ENCODE measurements at places on chromosomes 3 and 15. TPM values are rescaled to one million over a fixed set of nuclear protein-coding genes. Genes with fewer than 3 reads are reported as not detected.

The TP53BP1 gene
- total RNA-seq = 66.8 TPM

The CCDC71 gene
- 17.8 TPM for total RNA-seq

The THRB gene
- 11.2 TPM for total RNA-seq

The ALPK3 gene
- total RNA-seq = 4.6 TPM

The SOX2 gene
- not detected for total RNA-seq

The SYNPR gene
- not detected for total RNA-seq

The TGM4 gene
- total RNA-seq = 0.63 TPM

The SOX14 gene
- not detected for total RNA-seq

The ACTC1 gene
- total RNA-seq = not detected

DNA sequence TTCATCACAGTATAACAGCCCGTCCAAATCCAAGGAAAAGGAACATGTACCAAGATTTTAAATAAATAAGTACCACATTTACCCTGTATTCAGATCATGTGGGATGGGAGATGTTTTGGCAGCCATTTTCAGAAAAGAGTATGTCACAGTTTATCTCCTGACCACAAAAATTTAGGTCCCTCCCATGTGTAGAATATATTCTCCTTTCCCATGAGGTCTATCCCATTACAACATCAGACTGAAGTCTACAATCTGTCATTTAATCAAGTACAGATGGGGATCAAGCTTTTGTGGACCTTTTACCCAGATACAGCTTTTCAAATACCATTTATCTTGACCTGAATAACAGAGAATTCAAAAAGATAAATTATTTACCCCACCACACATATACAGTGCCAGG, 444.5 kb downstream of the PLOD2 start:
- no peak overlapping the region for H3K27ac ChIP-seq
- H3K36me3 ChIP-seq = no peaks in the 10 kb centered on the region
- no peak overlapping the region for H3K4me3 ChIP-seq
- DNase-seq = no peak

DNA sequence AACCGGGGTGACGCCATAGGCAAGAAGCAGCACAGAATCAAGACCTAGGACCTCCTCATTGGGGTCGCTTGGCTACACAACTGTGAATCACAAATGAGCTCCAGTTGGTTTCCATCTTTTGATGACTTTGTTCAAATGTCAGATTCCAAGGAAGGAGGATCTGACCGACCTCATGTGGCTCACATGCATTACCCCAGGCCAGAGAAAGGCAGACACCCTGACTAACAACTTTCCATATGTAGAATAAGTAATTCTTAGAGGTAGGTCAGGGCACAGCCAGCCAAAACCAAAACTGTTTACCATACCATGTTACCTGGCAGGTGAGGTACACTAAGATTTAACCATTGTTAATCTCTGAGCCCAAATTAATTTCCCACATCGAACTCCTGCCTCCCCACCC, 96.5 kb downstream of the CCNL1 start:
- H3K4me1 ChIP-seq = no peaks in the 10 kb centered on the region
- DNase-seq = no peak
- H3K36me3 ChIP-seq = no peaks in the 10 kb centered on the region
- H3K27ac ChIP-seq = no peak overlapping the region

DNA sequence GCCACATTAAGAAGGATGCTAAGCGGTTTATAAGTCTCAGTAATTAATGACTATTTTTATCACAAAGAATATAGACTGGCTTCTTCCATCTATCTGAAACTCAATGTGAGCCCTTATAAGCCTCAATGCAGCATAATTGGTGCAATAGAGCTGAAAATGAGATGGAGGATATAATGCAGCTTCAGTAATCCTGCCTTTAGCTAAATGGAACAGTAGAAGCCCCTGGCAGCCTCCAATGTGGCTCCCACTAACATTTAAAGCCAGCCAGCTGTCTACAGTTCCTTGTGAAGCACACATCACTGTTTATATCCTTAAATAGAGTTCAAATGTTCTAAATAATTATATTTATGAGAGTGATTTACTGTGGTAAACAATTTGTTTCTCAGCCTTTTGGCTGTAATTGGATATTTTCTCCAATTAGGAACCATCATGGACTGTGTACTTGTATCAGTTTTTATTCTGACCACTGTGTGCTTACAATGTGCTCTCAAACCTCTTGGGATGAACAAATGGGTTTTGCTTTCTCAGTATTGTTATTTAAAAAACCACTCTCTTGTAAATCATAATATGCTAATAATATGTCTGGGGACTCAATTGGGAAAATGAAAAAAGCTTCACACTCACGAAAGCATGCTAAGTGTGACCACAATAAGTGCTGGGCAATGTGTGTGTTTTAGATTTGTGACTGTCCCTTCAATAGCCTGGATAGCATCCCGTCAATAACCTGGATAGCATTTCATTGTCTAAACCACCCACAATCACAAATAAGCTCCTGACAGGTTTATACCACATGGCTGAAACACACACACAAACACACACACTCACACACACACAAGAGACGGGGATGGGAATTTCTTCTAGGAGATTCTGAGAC, 366.6 kb downstream of the GBE1 start:
- no peaks in the 10 kb centered on the region for H3K27me3 ChIP-seq
- no peak overlapping the region for H3K4me3 ChIP-seq
- no peak overlapping the region for H3K27ac ChIP-seq
- H3K36me3 ChIP-seq = no peaks in the 10 kb centered on the region

- peaks cover 17% of the 10 kb centered on the region for H3K36me3 ChIP-seq
- H3K27me3 ChIP-seq = no peaks in the 10 kb centered on the region
- no peak for DNase-seq
- no peak overlapping the region for H3K4me3 ChIP-seq
Measured at GRCh38 chr3:149145356-149145755, 15.9 kb downstream of the HPS3 start.

GRCh38 chr3:128521715-128522114, 28.7 kb upstream of the GATA2 start:
- no peak overlapping the region for H3K4me3 ChIP-seq
- DNase-seq = no peak
- peaks cover 40% of the 10 kb centered on the region for H3K27me3 ChIP-seq
- H3K27ac ChIP-seq = no peak overlapping the region

DNA sequence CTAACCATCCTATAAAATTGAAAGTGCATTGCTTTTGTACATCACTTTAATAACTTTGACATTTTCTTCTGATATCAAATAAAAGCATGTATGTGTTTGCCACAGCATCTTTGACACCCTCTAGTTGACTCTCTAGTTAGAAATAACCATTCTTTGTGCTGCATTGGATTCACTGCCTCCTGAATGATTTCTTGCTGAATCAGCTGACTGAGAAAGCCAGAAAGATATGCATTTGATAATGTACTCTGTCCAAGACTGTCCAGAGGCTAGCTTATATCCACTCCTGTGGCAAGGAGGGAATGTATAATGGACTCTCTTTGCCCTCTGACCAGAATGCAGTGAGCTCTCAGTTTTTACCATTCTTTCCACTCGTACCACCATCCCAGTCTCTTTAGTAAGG, 6.2 kb downstream of the RAB11A start:
- no peak overlapping the region for H3K27ac ChIP-seq
- peaks cover 21% of the 10 kb centered on the region for H3K4me1 ChIP-seq
- H3K4me3 ChIP-seq = no peak overlapping the region
- peaks cover 4% of the 10 kb centered on the region for H3K36me3 ChIP-seq
- H3K27me3 ChIP-seq = no peaks in the 10 kb centered on the region

- 0 out of 2 replicates have a peak, but pooled peaks cover 3% of the 10 kb centered on the region for H3K36me3 ChIP-seq
- H3K4me1 ChIP-seq = no peaks in the 10 kb centered on the region
- no peak for DNase-seq
- H3K4me3 ChIP-seq = no peak overlapping the region
Measured at GRCh38 chr15:91927585-91927984, 74.1 kb downstream of the SLCO3A1 start.

DNA sequence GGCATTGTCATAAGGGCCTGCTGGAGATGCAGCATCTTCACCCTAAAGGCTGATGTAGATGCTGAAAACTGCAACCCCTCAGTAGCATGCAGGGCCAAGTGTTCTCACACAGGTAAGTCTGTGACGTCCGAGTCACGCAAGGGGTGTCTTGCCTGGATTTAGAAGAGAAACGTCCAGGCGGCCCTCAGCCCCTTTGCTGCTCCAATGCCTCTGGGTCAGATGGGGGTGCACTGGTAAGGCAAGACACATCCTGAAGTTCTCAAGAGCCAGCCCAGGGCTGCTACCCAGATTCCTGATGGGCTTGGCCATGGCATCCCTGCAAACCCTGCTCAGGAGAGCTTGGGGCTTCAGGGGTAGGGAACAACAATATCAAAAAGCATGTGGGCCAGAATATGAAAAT, 25.4 kb downstream of the ONECUT1 start:
- H3K4me3 ChIP-seq = no peak overlapping the region
- no peak for DNase-seq
- no peaks in the 10 kb centered on the region for H3K4me1 ChIP-seq
- H3K36me3 ChIP-seq = no peaks in the 10 kb centered on the region
- H3K27ac ChIP-seq = no peak overlapping the region

- no peaks in the 10 kb centered on the region for H3K4me1 ChIP-seq
- no peaks in the 10 kb centered on the region for H3K27me3 ChIP-seq
- no peak overlapping the region for H3K27ac ChIP-seq
- H3K36me3 ChIP-seq = no peaks in the 10 kb centered on the region
- no peak overlapping the region for H3K4me3 ChIP-seq
Measured at GRCh38 chr3:196412704-196413103, 19.5 kb downstream of the UBXN7 start.

DNA sequence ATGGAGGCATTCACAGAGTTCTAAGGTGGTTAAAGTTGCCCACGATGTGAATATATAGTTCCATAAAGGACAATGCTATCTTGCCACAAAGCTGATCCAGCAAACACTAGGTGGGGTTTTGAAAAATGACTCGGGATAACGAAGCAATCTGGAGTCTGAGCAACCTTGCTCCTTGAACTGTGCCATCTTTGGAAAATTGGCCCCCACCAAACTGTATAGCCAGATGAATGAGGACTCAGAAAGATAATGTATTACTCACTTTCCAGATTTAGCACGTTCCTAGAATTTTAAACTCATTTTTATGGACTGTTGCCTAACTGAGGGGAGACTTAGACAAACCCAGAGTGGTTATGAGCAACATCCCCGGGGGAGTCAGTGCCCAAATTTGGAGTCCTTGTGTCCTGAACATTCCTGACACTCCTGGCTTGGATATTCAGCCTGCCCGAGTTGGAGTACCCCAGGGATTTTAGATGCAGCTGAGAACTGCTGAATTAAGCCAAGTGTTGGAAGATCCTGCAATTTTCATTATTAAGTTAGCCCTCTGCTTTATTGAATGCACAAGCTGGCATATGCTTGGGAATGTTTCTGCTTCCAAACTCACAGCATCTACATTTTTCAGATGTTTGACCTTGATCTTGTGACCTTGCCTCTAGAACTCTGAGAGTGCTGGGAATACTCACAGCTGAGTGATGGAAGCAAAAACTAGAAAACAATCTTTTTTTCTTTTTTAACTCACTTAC, 8.8 kb upstream of the MAGI1 start:
- no peak for DNase-seq
- H3K27me3 ChIP-seq = no peaks in the 10 kb centered on the region
- no peaks in the 10 kb centered on the region for H3K36me3 ChIP-seq

DNA sequence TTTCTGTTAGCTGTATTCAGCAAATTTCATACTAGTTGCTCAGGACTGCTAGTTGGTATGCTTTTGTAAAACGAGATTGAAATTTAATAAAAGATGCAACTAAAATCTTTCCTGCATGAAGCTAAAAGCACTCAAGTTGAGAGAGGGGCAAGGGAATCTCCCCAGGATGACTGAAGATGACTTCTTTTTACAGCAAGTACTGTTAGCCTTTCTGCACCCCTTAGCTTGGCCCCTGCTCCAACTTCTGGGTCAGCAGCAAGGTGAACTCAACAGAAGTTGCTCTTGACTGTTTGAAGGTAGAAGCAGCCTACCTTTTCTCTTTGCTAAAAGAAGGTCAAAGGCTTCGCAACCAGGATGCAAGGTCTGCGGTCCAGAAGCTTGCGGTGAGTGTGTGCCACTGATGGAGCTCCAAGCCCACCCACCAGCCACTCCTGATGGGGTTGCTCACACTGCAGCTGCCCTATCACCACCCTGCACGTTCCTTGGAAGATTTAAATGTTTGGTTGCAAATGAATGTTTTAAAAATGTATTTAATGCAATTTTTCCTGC, 32.5 kb downstream of the NME9 start:
- no peaks in the 10 kb centered on the region for H3K4me1 ChIP-seq
- no peak for DNase-seq
- H3K27ac ChIP-seq = no peak overlapping the region
- H3K36me3 ChIP-seq = no peaks in the 10 kb centered on the region
- no peak overlapping the region for H3K4me3 ChIP-seq

DNA sequence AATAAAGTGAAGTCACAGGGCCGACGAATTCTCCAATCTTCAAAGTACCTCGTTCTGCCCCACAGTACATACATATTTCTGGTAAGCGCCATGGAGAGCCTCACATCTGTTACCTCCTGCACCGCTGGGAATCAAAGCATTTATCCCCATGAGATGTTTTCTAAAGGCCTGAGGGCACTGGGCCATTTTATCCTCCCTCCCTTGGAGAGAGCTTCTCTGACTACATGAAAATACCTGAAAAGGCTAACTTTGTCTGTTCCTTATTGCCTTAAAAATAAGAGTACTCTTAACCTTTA, 148.1 kb downstream of the RORA start:
- H3K4me1 ChIP-seq = no peaks in the 10 kb centered on the region
- H3K36me3 ChIP-seq = no peaks in the 10 kb centered on the region
- no peaks in the 10 kb centered on the region for H3K27me3 ChIP-seq

DNA sequence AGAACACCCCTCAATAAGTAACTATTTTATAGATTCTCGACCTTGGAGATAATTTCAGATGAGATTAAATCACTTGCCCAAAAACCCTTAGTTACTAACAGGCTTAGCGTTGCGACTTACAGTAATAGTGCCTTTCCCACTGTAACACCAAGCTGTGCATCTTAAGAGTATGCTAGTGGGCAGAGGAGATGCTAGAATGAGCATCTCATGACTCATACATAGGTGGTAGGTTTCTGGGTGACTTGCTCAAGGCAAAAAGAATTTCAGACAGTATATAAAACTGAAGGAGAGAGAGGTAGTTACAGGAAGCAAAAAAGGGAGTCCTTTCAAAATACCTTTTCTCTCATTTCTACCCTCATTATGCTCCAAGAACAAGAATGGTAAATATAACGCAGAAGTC, 3.9 kb downstream of the KATNBL1 start:
- no peak overlapping the region for H3K4me3 ChIP-seq
- no peak overlapping the region for H3K27ac ChIP-seq
- H3K36me3 ChIP-seq = 0 out of 2 replicates have a peak, but pooled peaks cover 3% of the 10 kb centered on the region
- 0 out of 2 replicates have a peak, but pooled peaks cover 6% of the 10 kb centered on the region for H3K4me1 ChIP-seq
- no peak for DNase-seq

DNA sequence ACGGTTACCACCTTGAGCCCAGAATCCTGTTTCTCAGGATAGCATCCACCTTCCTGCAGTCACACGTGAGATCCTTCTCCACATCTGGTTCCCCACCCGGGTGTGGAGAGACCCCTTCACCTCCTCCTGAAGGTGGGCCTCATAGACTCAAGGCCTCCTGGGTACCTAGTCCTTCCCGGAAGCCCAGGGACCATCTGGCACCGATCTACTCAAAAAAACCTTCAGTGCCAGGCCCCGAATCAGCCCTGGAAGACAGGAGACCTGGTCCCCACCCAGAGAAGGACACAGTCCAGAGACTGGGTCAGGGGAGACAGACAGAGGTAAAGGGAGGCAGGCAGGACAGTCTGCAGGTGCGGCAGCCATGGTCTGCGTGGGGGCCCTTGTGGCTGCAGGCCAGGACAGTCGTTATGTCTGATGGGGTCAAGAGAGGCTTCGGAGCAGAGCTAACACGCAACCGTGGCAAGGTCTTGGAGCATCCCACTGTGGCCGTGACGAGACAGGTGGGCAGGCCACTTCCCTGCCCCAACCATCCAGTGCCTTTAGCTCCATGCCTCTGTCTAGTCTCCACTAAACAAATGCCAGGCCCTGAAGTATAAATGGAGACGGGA, 112.2 kb upstream of the ABHD17C start:
- H3K4me3 ChIP-seq = no peak overlapping the region
- no peak overlapping the region for H3K27ac ChIP-seq
- H3K36me3 ChIP-seq = no peaks in the 10 kb centered on the region
- no peaks in the 10 kb centered on the region for H3K27me3 ChIP-seq

Data from PC-9 (cell line).